RCC 7860 (cell line): ENCODE measurements at places on chromosomes 7 and 10.

DNA sequence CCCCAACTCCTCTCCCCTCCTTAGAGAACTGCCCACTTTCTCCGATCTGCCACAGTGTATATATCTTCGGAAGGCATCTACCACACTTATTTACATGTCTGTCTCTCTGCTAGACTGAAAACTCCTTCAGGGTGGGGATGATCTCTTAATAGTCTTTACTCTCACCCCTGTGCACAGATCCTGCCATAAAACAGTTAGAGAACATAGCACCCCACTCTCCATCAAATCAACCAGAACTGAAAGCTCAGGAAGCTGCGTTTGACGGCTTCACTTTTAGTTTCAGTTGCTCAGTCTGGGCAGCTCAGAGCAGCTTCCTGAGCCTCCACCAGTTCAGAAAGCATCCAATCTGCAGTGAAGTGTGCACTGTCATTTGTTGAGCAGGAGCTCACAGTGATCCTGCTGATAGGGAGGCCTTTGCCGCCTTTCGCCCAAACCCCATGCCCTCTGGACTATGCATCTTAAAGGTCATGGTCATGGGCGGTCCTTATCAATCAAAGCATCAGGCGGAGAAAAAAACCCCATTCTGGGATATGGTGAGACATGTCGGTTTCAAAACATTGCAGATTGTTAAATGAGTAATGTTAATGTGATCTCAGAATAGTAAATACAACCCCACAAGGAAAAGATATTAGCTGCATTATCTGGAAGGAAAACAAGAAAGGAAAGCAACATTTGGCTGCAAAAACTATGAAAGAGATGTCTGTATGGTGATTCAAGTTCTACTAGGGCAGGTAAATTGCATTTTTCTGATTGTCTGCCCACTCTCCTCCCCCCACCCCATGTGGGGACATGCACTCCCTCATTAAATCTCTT, 167.1 kb upstream of the ADO start:
- DNase-seq, result peak; percentile 32

- no peak for DNase-seq
Observed at GRCh38 chr10:26090026-26090425, 126.5 kb upstream of the GAD2 start.

- no peak for DNase-seq
Observed at GRCh38 chr7:147775516-147776284, 814.9 kb upstream of the C7orf33 start.

DNA sequence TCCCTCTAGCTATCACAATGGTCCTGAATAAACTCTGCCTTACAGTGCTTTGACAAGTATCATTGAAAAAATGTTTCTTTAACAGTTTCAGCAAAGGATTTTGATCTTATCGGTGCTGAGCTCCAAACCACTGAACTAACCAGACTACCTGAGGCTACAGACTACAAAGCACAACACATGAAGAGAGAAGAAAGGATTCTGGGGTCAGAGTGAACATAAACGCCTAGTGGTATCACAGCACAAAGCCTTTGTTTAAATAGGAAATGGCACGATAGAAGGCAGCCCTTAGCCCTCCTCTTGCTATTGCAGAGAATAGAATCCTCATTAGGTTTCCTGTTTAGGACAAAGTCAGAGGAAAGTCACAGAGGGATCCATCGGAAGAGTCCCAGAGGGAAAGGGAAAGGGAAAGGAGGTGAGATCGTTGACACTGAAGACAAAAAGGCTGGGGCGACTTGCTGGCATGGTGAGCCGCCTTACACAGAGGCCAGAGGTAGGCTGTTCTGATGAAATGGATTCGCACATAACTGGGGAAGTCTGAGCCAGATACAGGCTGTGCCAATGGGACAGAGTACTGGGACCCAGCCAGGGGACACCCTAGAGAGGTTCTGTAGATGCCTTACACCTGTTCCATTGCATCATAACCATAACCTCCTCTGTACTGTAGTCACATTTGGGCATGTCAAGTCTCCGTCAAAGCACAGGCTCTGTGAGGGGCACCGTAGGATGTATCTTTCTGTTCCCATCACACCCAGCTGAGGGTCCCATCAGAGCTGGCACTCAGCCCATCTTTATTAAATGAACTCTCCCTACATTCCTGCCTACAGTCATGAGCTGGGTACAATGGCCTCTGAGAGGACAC, 71.5 kb downstream of the XPNPEP1 start:
- no peak for DNase-seq

- no peak for DNase-seq
Observed at GRCh38 chr10:75166623-75166972, 44.0 kb upstream of the VDAC2 start.

DNA sequence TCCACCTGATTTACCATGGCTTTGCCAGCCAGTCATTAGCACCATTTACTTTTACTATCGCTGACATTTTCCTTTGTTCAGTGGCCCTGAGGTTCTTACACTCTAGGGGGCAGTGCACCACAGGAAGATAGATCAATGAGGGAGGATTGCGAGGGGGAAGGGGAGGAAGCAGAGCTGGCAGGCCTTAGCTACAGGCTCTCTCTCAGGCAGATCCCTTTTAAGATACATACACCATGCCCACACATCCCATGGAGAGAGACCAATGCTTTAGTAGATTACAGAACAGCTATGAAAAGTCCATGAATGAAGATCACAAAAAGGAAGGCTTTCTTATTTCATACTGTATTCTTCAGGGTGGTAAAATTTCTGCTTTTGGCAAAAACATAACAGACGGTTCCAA, 47.4 kb downstream of the DENND11 start:
- DNase-seq, result peak; percentile 69

- no peak for DNase-seq
Observed at GRCh38 chr10:114399576-114399975, 4.7 kb downstream of the AFAP1L2 start.

GRCh38 chr10:90313576-90314325, 544.1 kb downstream of the HTR7 start:
- DNase-seq, result no peak

GRCh38 chr7:116524609-116525297, at the start of gene CAV1:
TSS of gene CAV1 (plus strand) at chr7:116525036. CDS start at chr7:116525063, 27 bp downstream.
- peak; percentile 99 for DNase-seq

DNA sequence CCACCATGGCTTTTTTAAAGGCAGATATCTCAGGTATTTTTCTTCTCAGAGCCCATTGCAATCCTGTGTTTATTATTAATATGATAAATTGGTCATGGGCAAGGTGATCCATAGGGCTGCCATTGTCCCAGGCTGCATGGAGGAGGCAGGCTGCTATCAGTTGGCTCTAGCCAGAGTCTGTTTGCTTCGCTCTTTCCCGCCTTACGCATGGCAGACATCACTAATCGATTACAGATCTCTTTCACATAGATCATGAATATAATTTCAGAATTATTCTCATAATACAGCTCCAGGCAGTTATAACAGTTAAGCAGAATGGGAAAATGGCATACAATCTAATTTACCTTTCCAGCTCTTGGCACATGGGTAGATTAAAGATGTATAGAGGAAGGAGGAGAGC, 30.4 kb upstream of the HABP2 start:
- DNase-seq, result no peak

DNA sequence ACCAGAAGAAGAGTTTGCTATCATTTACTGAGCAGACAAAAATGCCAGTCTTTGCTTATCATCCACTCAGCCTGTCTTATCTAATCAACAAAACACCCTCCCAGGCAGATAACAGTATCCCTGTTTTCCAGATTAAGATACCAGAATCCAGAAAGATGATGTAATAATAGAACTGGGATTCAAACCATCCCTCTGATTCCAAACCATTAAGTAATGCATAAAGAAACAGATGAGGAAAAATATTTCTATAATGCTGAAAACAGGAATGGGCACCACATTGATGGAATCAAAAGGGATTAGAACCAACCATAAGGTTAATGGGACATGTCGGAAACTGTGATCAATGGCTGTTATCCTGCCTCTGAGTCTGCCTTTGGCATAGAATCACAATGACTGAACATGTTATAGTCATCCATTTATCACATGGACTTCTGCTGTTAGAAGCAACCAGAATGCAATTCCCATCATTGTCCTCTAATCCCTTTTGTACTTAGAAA, 92.1 kb upstream of the RSU1 start:
- DNase-seq, result no peak

DNA sequence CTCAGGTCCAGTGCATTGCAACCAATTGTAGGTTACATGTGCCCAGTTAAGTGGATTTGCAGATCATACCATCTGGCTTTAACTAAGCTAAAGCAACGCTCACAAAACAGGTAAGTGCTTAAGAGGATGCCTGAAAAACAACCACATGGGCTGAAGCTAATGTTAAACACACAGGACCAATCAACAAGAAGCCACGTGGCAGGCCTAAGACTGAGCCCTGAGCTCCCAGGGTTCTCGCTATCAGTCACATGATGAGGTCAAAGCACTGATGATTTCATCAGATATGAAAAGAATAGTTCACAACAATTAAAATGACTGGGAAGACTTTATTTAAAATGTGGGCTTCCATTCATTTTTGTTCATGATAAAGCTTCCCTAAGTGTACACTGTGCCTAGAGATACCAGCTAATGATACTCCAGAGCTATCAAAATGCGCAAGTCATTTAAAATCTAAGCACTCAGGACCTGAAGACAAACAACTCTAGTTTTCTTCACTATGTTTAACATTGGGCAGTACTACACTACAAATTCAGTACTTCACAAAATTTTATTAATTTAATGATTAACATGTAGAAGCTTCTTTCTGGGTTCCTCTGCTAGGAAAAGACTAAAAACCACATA, 90.6 kb downstream of the PIP4K2A start:
- DNase-seq, result no peak

- no peak for DNase-seq
Observed at GRCh38 chr7:30648744-30649540, 33.3 kb downstream of the CRHR2 start.

- DNase-seq, result no peak
Observed at GRCh38 chr10:60916025-60916424, 28.0 kb downstream of the RHOBTB1 start.

DNA sequence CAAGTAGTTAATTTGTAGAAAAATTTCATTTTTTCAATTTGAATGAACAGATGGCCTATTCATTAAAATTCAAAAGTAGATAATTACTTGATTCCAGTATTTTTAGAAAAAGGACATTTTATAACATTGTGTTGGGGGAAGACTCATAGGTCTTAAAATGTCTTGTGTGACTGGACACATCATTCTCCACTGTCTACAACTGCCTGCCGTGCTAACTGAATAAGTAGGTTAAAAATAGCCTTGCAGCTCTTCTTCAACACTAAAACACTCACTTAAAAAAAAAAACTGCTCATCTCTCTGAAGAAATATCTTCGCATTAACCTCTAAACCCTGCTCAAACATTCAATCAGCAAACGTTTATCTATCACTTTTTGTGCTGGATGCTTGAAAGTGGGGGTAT, 253.8 kb downstream of the CSTF2T start:
- no peak for DNase-seq

GRCh38 chr7:5695727-5696345, 85.6 kb downstream of the RNF216 start:
- no peak for DNase-seq

GRCh38 chr7:101506531-101506930, 122.6 kb downstream of the MYL10 start:
- DNase-seq, result no peak
